NCI-H2081 treated with DMSO at 0.1 percent for 48 hours (cell line): ENCODE measurements at places on chromosomes 7 and 10.

GRCh38 chr7:43735802-43736603, 6.7 kb upstream of the COA1 start:
- DNase-seq = no peak

DNA sequence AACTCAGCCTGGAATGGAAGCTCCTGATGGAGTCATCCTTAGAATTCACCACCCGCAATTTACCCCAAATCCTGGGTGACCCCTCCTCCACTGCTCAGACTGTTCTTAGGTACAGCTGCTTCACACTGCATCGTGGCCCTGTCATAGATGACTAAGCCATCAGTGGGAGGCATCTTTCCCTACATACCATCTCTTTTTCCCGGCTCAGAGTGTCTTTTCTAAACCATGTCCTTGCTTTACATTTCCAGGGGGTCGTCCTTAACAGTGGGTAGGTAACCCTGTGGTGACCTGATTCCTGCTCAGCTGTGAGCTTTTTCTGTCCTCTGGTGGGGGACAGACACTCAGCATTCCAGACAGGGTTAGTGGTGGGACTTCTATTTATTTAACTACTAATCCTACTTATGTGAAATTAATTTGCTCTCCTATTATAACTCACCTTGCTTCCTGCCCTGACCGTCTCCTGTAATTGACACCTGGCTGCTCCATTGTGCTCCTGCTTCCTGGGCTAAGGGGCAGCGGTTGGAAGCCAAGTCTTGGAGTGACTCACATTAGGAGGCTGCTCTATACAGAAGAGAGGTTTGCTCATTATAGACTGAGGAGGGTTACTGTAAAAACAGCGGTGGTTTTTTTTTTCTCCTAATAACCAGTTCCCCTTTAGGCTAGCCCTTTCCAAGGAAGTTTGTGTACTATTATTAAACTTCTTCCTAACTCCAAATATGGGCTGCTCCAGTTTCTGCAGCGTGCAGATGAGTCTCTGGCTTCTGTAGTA, 40.6 kb downstream of the PYROXD2 start:
- no peak for DNase-seq

- DNase-seq = no peak
Observed at GRCh38 chr7:26593393-26593792, 271.0 kb downstream of the SKAP2 start.

- DNase-seq = no peak
Observed at GRCh38 chr7:74101061-74101681, 17.6 kb downstream of the LIMK1 start.

- DNase-seq = no peak
Observed at GRCh38 chr10:124245191-124245590, 151.8 kb upstream of the CHST15 start.
